ENCODE measurements at places on chromosomes 16 and 17.

GRCh38 chr17:81285894-81286293 is 9.2 kb downstream of the SLC38A10 start:
- no peak for DNase-seq

DNA sequence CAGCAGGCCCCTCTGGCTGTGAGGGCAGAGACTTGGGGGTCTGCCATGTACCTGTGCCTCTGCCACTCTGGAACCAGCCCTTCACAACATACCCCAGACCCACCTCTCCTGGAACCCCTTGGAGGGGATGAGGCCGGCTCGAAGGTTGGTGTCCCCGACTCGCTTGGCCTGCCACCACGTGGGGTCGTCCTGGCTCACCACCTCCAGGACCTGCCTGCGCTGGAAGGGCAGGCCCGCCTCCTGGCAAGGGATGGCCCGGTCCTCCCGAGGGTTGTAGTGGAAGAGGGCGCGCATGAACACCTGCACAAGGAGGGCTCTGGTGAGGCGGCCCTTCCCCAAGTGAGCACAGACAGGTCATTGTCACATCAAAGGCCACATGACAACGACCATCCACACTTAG is 12.2 kb downstream of the MPP3 start:
- DNase-seq: no peak

DNA sequence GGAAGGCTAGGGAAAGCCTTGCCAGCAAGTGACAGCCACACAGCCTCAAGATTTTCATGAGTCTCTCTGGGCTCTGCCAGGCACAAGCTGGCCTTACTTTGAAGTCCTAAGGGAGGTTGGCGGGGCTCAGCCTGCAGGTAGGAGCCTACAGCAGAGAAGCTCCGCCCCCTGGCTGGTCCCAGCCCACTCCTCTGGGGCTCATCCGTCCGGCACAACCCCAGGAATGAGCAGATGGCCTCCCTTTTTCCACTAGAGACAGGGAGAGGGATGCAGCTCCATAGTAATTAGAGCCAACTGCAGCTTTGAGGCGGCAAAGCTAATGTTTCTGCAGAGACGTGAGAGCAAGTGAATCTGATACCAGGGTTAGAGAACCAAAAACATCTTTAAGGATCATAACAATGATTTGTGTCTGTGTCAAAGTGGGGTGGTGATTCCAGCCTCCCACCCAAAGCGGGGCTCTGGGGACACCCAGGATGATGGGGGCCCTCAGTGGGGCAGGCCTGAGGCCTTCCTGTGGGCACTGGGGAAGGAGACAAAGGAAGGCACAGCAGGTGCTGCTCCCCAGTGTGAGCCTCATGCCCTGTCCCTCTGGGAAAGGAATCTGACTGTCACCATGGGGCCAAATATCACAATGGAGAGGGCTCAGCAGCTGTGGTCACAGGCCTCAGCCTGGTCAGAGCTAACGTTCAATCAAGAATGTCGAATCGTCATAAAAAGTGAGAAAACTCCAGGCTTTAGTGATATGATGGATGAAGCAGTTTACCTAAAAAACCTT is 61.5 kb downstream of the RBFOX3 start:
- DNase-seq: no peak

- no peak for DNase-seq
Observed at GRCh38 chr16:69417520-69418199, 6.8 kb upstream of the CYB5B start.

DNA sequence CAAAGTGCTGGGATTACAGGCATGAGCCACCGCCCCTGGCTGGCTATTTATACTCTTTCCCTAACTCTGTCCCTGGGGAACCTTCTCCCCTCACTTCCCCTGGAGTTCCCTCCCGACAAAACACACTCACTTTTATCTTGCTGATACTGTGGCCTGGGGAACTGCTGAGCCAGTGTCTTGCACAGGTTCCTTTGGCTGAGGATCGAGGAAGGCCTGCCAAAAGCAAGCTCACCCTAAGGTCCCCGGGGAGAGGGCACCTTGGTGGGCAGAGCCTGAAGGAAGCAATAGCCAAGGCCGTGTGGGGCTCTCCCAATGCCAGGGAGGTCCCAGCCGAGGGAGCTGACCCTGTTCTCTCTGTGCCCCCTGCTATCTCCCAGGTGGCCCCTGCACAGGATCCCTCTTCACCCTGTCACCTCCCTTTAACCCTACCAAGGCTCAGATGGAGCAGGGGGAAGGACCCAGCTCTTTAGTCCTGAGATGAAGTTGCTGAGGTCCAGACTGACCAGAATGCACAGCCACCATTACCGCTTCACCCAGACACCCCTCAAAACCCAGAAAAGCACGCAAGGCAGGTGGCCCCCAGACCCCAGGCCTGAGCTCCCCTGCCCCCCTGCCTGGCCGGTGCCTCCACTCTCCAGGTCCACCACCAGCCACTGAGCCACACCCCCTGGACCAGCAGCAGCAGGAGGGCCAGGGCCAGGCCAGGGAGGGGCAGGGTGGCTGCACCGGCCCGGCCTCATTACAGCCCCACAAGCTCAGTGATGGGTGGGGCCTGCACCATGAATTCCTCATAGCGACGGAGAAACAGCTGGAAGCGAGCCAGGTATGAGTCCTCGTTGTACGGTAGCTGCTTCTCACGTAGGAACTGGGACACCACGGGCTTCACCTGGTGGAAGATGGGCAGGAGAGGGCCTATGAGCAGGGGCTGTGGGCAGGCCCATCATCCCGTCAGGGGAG is 5.1 kb upstream of the FDXR start:
- no peak for DNase-seq

GRCh38 chr17:72560303-72561247 is 439.8 kb downstream of the SOX9 start:
- DNase-seq: no peak
